SIG-M5 (cell line): ENCODE measurements at places on chromosomes 6 and 20.

- no peak for DNase-seq
These were observed 21.2 kb upstream of the SLC22A2 start for GRCh38 chr6:160279850-160280249.

GRCh38 chr6:11328613-11329247 lies 96.3 kb upstream of the NEDD9 start:
- no peak for DNase-seq

- DNase-seq: no peak
These were observed 235.2 kb upstream of the TAB2 start for GRCh38 chr6:149082320-149082719.

DNA sequence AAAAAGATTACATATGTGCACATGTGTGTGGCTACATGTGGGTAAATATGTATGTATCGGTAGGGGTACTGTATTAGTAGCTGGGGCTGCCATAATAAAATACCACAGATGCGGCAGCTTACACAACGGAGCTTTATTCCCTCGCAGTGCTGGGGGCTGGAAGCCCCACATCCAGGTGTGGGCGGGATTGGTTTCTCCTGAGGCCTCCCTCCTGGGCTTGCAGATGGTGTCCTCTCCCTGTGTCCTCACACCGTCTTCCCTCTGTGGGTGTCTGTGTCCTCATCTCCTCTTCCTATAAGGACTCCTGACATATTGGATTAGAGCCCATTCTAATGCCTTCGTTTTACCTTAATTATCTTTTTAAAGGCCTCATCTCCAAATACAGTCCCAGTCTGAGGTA lies 97.7 kb downstream of the LY86 start:
- DNase-seq: no peak

DNA sequence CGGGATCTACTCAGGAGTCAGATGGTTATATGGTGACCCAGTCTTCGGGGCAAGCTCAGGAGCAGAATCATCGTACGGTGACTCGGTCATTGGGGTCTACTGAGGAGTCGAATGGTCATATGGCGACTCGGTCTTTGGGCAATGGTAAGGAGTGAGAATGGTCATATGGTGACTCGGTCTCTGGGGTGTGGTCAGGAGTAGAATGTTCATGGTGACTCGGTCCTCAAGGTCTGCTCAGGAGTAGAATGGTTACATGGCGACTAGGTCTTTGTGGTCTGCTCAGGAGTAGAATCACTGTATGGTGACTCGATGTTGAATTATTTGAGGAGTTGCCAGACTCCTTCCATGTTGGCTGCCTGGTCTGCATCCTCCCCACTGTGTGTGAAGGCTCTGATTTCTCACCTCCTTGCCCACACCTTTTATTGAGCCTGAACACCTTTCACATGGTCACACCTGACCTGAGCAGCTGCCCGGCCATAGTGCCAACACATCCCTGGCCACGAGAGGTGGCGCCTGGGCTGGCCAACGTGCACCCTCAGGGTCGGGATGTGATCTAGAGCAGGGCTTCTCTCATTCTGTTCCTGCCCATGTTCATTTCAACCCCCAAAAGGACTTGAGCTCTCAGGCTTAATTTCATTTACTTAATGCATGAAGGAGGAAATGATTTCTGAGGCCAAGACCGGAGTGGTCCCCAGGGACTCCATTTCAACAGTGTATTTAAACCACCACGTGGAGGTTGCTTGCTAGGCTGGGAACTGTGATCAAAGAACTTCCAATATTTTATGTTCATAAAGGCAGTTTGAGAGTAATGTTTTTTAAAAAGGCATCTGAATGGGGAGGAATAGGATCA lies 119.5 kb downstream of the PHACTR3 start:
- no peak for DNase-seq

DNA sequence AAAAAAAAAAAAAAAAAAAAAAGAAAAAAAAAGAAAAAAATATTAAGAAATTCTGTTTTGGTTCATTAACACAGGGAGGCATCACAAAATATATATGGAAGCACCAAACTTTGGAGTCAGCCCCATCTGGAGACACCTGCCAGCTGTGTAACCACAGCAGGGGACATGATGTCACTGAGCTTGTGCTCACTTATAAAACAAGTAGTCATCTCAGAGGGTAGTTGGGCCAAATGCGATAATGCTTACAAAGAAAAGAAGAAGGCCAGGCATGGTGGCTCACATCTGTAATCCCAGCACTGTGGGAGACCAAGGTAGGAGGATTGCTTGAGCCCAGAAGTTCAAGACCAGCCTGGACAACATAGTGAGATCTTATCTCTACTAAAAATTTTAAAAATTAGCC lies 1.1 kb upstream of the BNIP5 start:
- no peak for DNase-seq

DNA sequence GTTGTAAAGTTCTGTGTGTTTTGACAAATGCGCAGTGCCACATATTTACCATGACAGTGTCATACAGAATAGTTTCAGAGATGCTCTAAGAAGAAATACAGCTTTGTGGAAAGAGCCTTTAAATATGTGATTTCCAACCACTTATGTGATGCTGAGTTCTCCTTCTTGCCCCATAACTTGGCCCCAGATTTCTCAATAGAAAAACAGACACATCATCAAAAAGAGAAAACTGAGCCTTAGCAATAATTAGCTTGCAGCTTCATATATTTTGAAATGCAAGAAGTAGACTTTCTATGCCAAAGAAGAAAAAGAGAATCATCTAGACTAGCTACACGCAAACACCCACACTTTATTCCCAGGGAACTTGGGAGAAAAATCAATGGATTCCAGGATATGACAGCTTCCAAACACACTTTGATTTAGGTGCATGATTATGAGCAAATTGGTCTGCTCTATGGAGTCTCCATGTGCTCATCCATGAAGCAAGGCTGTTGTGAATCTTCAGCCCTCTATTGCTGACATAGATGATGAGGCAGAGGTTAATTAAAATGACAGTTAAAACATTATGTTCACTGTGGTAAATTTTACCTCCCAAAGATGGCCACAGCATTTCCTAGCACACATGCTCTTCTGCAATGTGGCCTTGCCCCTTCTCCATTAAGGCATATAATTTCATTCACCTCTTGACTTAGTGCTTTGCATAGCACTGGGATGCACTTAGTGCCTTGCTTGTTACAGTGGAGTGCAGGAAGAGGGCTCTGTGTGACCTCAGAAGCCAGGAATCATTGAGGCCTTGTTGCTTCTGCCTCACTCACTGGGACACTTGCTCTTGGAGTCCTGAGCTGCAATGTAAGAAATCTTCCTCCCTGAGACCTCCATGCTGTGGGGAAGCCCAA lies 174.6 kb downstream of the SYNDIG1 start:
- no peak for DNase-seq

DNA sequence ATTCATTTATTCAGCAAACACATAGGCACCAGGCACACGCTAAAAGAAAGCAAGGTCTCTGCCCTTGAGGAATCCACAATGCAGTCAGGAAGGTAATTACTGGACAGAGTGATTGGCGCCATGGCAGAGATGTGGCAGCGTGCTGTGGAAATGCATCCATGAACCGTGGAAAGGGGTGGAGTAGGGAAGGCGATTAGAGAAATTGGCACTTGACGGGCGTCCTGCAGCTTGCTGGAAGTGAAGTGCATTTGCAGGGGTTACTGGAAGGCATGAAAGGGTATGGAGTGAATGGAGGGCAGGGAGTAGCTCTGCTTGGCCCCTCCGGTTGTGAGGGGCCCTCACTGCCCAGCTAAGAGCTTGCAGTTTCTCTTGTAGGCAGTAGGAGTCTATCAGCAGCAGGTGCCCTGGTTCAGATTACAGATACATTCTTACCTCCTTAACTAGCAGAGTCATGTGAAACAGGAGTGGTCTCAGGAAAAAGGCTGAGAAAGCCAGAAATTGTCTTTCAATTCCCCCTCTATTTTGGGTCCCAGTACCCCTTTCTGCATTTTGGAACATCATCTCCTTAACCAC lies 122.5 kb upstream of the TIAM2 start:
- DNase-seq: no peak

- no peak for DNase-seq
These were observed 48.4 kb downstream of the MAP3K7 start for GRCh38 chr6:90538278-90539046.

- DNase-seq: no peak
These were observed 64.0 kb upstream of the TULP1 start for GRCh38 chr6:35576682-35577081.

DNA sequence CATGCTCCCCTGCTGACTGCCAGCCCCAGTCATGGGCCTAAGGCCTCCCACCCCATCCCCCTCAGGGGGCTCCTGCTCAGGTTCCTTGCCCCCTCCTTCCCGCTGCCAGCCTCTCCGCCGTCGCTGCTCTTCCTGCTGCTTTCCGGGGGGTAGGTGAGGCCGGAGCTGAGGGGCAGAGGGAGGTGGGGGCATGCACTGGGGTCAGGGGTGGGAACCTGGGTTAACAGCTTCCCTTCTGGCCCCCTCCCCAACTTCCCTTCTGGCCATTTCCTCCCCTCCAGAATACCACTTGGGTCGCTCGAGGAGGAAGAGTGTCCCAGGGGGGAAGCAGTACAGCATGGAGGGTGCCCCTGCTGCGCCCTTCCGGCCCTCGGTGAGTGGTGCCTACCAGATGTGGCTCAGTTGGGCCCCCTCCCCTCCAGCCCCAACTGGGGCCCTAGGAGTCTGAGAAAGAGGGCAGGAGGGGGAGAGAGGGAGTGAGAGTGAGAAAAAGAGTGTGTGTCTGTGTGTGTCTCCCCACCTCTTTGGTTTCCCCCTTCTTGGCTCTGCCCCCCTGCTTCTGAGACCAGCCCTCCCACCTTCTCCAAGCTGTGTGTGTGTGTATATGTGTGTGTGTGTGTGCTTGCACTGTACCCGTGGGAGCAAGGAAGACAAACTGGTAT lies 12.1 kb downstream of the SYNGAP1 start:
- no peak for DNase-seq

DNA sequence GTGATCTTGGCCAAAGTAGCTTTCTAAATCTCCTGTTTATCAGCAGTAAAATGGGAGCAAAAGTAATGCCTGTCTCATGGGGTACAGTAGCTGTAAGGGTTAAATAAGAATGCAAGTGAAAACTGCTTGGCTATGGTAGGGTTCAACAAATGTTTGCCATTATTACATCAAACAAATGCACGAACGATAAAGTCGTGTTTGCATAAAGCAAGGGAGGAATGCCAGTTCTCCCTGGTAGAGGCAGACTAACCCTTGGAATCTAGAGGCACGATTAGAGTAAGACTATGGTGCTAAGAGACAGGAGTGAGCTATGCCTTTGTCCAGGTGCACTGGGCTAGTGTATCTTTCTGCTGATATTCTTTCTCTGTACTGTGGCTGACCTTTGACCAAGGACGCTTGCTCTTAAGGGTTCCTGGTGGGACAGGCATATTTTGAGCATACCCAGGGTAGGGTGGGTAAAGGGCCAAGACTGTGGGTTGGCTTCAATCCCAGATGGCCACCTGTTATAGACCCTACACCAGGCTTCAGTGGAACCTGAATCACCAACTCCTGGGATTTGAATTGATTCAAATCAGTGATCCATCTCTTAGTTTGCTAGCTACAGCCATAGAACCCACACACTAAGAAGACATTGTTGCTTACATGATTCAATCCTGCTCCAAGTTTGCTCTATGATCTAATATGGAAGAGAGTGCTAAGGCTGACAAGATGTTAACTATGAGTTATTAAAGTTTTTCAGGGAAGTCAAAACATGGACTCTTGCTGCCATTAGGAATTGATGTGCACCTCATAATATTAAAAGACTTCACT lies 139.9 kb downstream of the CCDC170 start:
- no peak for DNase-seq

DNA sequence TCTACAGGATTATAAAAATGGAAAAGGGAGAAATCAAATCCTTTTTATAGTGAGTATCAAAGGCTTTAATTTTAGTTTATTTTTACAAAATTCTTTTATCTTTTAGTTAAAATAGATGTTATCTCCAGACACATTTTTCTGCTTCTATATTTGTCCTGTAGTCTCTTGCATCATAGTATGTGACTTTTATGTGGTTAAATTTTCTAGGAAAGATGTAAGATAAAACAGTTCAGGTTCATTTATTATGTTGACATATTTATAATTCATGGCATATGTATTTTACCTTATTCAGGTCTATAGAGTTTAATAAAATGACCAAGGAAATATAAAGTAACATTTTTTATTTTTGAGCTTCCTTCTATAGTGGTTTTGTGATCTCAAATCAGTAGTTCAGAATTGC lies 52.7 kb upstream of the PRL start:
- DNase-seq: no peak

GRCh38 chr6:147105786-147106185 lies 98.4 kb upstream of the STXBP5 start:
- no peak for DNase-seq

DNA sequence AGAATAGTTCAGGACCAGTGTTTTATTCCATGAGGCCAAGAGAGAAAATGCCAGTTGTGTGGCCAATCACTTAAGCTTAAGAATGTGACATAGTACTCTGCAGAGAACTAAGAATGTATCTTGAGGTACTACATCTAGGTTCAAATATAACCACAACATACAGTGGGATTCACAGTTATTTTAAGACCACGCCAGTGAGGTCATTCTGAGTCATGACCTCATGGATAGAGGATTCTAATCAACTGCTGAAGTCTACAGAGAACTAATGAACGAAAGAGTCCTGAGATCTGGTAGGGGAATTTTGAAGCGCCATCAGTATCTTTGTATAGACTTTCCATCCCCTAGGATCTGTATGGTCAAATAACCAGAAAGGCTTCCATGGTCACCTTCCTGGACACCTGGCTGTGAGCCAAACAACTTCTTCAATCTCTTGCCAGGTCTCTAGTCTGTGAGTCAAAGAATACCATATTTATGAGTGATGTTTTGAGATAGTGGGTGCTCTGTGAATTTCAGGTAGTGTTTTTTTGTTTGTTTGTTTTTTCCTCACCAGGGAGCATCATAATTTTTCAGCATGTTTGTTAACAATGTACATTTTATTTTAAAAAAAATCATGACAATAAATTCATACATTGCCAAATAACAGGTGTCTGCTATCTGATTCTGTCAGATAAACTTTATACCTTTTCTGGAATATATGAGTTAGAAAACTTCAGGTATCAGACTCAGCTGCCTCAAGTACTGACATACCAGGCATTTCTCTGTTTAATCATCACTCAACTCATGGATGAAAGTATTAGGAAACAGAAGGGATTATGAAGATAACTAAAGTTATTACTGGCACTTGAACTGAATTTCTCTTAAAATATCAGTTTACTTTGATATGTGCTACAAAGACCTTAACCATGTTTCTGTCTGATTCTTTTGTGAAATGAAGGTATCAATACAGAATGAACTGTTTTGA lies 217.9 kb downstream of the PLCB4 start:
- no peak for DNase-seq

DNA sequence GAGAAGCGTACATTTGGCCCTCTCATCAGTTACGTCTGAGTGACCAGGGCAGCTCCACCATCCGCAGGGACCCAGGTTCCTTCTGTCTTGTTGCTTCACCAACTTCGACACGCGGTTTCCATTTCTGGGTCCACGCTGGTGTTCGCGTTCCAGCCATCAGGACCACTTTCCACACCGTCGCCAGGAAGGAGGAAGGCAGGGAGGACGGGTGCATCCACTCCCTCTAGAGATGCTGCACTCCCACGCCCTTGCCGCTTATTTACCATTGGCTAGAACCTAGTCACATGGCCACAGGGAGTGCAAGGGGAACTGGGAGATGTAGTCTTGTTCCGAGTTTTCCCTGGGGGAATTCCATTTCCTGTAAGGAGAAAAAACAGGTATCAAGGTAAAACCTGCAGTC lies 33.2 kb upstream of the SNX9 start:
- no peak for DNase-seq

GRCh38 chr20:9262653-9263194 lies 193.8 kb downstream of the PLCB4 start:
- DNase-seq: no peak

GRCh38 chr6:111195656-111196055 lies 108.4 kb downstream of the SLC16A10 start:
- DNase-seq: no peak

GRCh38 chr20:40255365-40255764 lies 433.7 kb downstream of the MAFB start:
- DNase-seq: no peak

- DNase-seq: peak; percentile 57
These were observed 5.4 kb upstream of the ZBTB12 start for GRCh38 chr6:31907158-31907813.
